ENCODE measurements at places on chromosomes 16 and 17.

DNA sequence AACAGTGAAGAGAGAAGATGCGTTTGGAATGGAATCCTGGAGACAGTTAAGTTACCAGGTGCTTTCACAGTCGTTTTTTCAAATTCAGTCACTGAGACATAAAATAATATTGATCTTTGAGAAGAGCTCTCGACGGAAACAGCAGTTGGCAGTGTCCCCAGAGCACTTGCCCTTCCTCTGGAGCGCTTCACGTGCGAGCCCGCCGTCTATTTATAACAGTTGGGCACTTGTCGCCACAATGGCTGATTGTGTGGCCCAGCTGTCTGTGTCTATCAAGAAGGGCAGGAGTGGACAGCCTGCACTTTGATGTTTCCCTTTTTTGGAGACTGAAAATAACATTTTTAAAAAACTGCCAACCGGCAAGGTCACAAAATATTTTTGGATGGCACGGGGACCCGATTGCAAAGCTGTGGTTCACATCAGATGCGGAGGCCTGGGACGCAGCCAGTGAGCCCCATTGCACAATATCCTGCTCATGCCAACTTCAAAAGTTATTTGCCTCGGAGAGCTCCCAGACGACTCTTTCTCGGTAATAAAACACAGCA, 62.9 kb downstream of the ADCY9 start:
- peak; percentile 78 for DNase-seq

GRCh38 chr17:76238847-76239537, 1.3 kb downstream of the RNF157 start:
- DNase-seq: no peak

DNA sequence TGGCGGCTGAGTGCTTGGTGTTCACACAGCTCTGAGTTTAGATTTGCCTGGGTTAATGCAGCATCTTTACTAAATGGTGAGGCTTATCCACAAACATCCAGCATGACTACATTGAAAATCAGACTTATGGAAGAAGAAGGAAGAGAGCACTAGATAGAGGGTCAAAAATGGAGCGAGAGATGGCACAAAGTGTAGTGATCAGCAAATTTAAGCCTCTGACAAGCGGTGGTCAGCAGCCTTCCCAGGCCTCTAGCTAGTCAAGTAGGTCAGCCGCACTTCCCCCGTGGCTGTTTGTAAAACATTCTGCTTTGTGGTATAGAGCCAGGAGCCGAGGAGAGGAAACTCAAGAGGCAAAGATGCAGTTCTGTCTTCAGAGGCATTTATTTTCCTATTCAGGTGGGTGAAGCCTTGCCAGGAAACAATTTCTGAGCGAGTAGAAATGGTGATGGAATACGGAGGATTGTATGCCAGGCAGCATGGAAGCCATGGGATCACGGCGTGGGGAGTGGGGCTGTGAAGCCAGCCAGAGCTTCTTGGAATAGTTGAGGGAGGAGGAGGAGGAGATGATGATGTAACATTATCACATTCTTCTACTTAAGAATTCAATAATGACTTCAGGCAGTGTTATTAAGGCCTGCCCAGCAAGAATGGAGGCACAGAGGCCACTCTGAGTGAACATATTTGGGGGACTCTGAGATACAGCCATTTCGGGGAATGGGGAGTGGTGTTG, 118.9 kb downstream of the MSI2 start:
- no peak for DNase-seq

DNA sequence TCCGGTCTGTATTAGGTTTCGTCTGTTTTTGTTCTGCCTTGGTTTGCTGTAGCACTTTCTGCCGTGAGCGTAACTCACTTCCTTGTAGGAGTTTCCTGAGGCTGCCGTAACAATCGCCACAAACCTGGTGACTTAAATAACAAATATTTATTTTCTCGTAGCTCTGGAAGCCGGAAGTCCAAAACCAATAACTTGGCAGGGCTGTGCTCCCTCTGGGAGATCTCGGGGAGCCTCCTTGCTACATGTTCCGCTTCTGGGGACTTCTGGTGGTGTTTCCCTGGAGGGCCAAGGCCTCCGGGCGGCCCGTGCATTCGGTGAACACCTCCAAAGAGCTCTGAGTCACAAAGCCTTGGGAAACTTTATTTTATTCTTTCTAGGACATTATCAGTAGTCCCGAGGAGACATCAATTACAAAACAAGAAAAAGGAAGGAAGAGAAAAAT, 6.8 kb upstream of the WDR45B start:
- DNase-seq: peak; percentile 5

DNA sequence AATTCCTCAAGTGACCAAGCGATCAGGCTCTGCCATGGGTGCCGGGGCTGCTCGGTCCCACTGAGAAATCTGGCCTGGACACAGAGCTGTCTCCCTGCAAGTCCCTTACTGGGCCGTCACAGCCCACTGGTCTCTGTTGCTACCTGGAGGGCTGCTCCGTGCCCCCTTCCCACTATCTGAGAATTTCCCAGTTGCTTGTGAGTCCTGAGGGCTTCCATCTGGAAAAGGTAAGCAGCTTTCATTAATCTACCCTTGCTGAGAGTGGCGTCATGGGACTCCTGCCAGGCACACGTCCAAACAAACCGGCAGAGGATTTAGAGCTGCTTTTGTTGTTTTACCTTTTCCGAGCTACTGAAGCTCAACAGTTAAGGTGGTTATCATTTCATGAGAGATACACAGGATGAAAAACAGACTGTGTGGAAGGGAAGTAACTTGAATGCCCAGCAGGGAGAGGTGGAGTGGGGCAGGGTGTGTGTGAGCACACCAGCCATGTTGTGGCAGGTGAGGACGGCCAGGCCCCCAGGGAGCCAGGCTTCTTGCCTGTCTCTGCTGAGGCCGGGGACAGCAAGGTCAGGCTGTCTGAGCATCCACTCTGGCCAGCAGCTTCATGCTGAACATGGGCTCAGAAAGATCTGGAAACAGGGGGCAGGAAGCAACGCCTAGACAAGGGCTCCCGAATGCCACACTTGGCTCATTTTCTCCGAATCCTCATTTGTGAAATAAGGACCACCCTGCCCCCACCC, 50.6 kb downstream of the GTF3C1 start:
- no peak for DNase-seq

DNA sequence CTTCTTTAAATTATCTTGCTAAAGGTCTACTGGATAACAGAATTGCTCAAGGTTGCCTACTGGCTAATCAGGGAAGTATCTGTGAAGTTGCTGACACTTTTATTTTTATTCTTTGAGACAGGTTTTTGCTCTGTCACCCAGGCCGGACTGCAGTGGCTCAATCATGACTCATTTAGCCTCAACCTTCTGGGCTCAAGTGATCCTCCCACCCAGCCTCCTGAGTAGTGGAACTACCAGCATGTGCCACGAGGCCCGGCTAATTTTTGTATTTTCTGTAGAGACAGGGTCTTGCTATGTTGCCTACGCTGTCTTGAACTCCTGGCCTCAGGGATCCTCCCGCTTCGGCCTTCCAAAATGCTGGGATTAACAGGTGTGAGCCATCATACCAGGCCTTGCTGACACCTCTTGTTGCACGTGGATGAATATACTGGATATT, 43.1 kb downstream of the GLG1 start:
- peak; percentile 71 for DNase-seq

DNA sequence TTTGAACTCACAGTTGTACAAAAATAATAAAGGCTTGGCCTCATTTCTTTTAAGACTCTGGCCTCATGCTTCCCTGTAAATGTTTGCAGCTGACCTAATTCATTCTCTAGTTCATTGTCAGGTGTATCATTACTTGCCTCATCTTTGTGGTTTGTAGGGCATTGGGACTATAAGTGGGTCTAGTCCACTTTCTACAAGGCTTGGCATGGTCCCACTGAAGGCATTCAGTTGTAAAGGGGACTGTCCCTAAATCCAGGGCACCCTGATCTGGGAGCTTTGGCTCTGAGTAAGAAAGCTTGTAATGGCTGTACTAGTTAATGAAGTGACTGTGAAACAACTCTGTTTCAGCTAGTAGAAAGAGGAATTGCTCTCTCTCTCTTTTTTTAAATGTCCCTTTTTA, 2.7 kb downstream of the KCTD2 start:
- no peak for DNase-seq

GRCh38 chr16:54685682-54686081, 245.0 kb upstream of the IRX5 start:
- no peak for DNase-seq

GRCh38 chr16:1713331-1713730, 7.3 kb downstream of the MAPK8IP3 start:
- DNase-seq: no peak

GRCh38 chr17:6478486-6478885, 34.2 kb downstream of the PIMREG start:
- no peak for DNase-seq
